Activated CD4-positive, alpha-beta memory T cell treated with anti-CD3 and anti-CD28 coated beads for 36 hours (primary cell): ENCODE measurements at places on chromosomes 6 and 20.

DNA sequence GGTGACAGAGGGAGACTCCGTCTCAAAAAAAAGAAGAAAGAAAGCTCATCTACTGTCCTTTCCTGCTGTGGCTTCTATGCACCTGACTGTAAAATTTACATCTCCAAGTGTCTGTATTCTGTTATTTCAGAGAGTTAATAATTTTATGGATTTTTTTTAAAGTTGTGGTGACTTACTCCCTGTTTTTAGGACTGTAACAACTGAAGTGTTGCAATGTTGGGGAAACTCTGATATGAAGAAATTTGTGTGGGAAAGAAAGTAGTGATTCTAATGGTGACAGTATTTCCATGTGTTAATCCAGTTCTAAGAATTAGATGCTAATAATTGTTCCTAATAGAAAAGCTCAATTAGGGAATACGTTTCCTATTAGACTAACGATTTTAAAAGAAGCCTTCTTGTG lies 27.4 kb downstream of the STX11 start:
- H3K4me1 ChIP-seq: peaks cover 43% of the 10 kb centered on the region
- peaks cover 35% of the 10 kb centered on the region for H3K36me3 ChIP-seq
- no peak overlapping the region for H3K4me3 ChIP-seq
- no peak overlapping the region for H3K27ac ChIP-seq

- H3K27me3 ChIP-seq: no peaks in the 10 kb centered on the region
- no peak for DNase-seq
- H3K4me1 ChIP-seq: no peaks in the 10 kb centered on the region
Measured at GRCh38 chr6:12174878-12175277, 115.3 kb upstream of the EDN1 start.

GRCh38 chr6:6315660-6316059 lies 4.8 kb downstream of the F13A1 start:
- H3K27me3 ChIP-seq: peaks cover 27% of the 10 kb centered on the region
- DNase-seq: peak; percentile 42
- H3K4me1 ChIP-seq: no peaks in the 10 kb centered on the region

GRCh38 chr6:158819213-158819976 lies at the start of gene EZR:
Gene EZR (minus strand): TSS chr6:158819368. CDS start chr6:158818093, 1,275 bp downstream.
- H3K27ac ChIP-seq: peak within 1 kb of the TSS; percentile 99
- H3K4me3 ChIP-seq: peak within 1 kb of the TSS; percentile 100
- peaks cover 42% of the 10 kb centered on the region for H3K4me1 ChIP-seq
- H3K36me3 ChIP-seq: peaks cover 35% of the 10 kb centered on the region
- no peaks in the 10 kb centered on the region for H3K27me3 ChIP-seq
- DNase-seq: peak; percentile 91
